GM06990 (cell line): ENCODE measurements at places on chromosomes 3 and 15.

GRCh38 chr15:89482139-89482538 lies 14.2 kb downstream of the RHCG start:
- no peak for DNase-seq

DNA sequence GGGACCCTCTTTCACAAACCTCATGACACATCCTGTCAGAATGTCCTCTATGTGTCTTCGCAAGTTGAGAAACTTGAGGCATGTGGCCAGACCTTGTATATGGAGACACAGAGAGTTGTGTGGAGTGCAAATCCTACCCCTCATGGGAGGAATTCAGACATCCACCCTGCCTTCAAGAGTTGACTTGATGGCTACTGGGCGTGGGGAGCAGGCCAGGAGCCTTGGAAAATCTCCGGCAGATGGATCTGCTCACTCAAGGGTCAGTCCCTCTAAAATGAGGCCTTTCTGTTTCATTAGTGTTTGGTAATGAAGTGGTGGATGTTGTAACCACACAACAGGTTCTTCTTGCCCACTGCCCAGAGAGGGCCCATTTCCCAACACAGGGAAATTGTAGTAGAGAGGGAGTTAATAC lies 79.0 kb downstream of the ASB7 start:
- DNase-seq: no peak

GRCh38 chr3:158728851-158729250 lies 3.4 kb downstream of the RARRES1 start:
- no peak for DNase-seq

DNA sequence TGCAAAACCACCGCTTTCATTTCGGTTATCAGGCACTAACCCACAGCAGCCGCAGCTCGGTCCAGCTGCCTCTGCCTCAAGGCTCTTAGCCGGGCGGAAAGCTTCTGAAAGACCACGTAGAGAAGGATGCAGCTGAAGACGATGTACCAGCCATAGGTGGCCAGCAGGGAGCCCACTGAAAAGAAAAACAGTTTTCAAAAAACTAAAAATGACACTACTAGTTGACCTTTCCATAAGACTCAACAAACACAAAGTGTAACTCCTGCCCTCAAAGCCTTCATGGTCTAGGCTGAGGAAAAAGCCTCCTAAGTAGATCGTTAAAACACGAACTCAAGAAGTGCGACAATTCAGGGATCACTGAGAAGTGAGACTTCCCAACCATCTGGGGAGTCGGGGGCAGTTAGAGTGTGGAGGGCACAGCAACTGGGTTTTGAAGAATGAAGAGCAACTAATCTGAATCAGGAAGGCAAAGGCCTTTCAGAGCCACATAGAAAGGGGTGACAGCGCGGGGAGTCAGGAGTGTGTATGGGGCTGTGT lies 716 bp downstream of the SELENOS start:
- no peak for DNase-seq
